ENCODE measurements at places on chromosomes 6 and 20.
A peak's percentile ranks its signal among the peaks of the same experiment; 100 is the strongest.

- peak; percentile 80 for DNase-seq
Measured at GRCh38 chr6:24228681-24229255, 102.8 kb downstream of the NRSN1 start.

- DNase-seq, result no peak
Measured at GRCh38 chr6:43758617-43759050, 11.4 kb upstream of the VEGFA start.

GRCh38 chr6:127207591-127208120 lies 59.0 kb upstream of the RNF146 start:
- peak; percentile 66 for DNase-seq

DNA sequence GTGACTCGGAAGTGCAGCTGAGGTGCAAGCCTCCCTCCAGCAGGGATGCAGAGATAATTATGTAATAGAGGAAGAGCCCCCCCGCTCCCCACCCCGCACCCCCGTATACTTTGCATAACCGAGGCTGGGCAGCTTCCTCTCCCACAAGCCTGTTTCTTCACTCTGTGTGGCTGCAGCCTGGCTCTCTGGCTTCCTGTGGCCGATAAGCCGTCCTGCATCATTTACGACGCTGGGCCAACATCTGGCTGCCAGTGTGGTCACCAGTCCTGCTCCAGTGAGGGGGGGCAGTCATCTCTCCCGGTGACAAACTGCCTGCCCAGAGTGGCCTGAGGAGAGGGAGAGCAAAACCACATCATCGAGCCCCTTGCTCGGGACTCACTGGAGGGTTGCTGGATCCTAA lies 59.2 kb downstream of the RBM38 start:
- DNase-seq, result no peak

Data from EL (cell line).